Stimulated activated CD4-positive, alpha-beta T cell treated with anti-CD3 and anti-CD28 coated beads, Interleukin-1b, Interleukin-23, amount 100 ng/mL, for 1 hour (primary cell): ENCODE measurements at places on chromosomes 12 and 14.

- DNase-seq, result no peak
Observed at GRCh38 chr12:34298176-34298970, 276.1 kb downstream of the ALG10 start.

DNA sequence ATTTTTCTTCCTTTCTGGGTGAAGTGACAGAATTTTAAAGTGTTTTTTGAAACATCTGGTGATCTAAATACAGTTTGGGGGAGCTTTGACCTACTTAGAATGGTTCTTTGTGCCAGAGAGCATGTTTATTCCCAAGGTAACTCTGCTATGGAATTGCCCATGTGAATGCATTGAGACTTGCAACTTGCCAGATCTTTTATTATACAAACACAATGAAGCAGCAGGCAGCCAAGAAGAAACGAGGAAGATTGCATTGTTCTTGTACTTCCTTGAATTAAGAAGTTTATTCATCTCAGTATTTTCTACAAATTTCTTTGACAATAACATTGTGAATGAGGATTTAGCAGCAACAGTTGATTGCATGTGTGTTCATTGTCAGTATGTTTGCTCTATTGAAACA is 55.5 kb downstream of the FGD4 start:
- DNase-seq, result no peak

- no peak for DNase-seq
Observed at GRCh38 chr12:61536525-61536924, 723.7 kb upstream of the USP15 start.

DNA sequence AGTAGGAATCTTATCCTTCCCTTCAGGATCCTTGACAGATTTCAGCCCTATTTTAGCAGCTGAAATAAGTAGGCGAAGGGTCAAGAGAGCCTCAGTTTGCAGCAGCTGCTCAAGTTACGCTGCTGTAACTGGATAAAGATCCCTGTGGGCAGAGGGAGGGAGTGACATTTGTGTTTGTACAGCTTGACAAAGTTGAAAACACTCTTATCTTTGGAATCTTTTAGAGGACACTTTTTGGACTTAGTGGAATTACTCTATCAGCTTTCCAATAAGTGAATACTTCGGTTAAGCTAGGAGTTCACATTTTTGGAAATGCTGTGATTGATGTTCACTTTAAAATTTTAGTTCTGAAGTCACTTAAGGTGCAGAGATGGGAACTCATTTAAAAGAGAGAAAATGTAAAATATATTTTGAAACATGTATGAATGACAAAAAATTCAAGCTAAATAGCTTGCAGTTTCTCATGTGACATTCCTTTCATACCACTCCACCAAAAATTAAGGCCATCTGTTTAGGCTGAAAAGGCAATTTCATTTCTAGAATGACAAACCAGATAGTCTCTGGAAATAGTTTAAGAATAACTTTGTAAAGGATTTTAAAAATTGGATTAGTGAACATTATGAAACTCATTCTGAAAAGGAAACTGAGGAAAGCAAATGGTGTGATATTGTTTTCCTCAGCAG is 55.2 kb downstream of the SLC38A4 start:
- DNase-seq, result no peak
